ENCODE measurements at places on chromosomes 5 and 9.

DNA sequence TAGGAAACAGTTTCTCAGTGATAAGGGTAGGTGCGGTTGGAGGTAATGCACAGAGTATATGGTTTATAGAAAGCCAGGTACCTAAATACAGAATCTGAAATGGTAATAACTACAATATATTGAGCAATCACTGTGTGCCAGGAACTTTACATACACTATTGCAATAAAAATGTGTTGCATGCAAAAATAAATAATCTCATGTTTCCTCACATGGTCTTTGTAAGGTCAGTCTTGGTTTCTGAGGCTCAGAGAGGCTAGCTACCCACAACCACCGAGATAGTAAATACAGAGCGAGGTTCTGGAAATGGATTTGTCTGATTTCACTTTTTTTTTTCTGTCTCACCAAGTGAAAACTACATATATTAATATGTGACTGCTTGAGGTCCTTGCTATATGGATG, 128.9 kb downstream of the CAMK4 start:
- DNase-seq = no peak

DNA sequence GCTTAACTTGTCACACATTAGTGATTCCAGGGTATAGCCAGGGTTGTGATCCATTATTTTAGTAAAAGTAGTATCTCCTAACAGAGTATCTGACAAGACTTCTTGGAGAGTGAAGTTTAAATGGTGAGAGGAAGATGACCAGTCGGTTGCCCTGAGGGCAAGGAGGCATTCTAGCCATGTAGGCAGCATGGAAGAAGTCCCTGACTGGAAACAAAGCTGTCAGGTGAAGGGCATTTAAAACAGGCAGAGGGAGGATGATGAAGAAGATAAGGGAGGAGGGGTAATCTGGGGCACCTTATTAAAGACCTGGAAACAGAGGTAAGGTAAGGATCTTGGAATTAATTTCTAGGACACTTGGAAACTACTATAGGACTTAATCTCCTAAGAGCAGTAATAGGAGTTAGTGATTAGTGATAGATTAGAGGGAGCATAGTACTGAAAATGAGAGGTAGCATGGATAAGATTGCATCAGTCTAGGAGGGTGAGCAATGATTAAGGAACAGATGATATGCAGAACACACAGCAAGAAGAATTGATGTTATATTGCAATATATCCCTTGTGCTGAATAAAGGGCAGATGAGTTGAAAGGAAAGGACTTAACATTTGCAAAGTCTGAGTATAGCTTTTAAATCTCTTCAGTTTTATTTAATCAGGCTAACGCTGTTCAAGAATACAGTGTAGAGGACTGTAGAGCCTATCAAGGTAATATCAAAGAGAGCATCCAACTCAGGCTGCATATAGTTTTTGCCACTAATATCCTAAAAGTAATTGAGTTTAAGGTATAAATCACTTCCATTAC, 9.6 kb downstream of the KIF2A start:
- DNase-seq = no peak

- DNase-seq = no peak
These were observed 25.1 kb upstream of the CD180 start for GRCh38 chr5:67221487-67222242.

DNA sequence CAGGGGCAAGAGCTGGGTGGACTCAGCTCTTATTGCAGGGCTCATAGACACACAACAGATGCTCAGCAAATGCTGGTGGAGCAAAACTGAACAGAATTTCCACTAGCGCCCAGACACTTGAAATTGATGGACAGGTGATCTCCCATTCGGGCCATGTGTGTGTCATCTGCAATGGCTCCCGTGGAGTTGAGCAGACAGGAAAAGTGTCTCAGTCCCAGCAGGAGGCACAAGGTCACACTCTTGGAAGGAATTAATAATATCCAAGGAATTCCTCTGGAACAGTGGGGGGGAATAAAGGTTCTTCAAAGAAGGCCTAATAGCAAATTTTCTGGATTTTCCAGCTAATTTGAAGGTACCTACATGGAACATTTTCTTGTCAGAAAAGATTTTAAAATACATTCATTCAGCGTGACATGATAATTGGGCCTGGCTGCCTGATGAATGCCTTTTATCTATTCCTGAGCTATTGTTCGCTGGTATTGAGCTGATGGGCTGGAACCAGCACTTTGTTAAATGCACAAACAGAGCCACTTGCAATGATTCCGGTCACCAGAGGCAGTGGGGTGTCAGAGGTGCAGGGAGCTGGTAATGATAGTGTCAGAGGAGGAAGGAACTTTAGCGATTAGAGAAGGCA, 31.5 kb upstream of the ALDH1B1 start:
- DNase-seq = no peak
